Skin of body (tissue), 3 donors: ENCODE measurements at places on chromosomes 6 and 20. TPM values are rescaled to one million over a fixed set of nuclear protein-coding genes. Genes with fewer than 3 reads are reported as not detected.

OPRL1 gene
- total RNA-seq = 0.89 TPM

GABRR2 gene
- 0.79 TPM for total RNA-seq

ANKEF1 gene
- total RNA-seq = 1.3 TPM

GRCh38 chr20:10802236-10802635, 128.4 kb upstream of the JAG1 start:
- no peak for DNase-seq

- DNase-seq = no peak
Observed at GRCh38 chr6:115750946-115751345, 309.7 kb downstream of the FRK start.

DNA sequence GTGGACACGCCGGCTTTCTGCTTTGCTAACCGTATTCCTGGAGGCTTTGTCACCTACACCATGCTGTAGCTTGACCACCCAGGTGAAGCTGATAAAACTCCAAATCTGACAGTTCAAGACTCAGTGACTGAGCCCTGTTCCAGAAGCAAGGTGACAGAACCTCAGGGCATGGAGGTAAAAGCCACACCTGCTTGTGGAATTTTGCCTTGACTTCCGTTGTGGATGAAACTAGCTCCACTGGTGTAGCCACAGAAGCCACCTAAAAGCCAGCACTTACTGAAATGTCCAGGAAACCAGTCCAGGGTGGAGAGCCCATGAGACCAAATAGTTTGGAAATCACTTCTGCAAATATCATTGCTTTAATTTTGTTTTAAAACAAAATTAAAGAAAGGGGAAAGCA, 11.0 kb downstream of the CST8 start:
- DNase-seq = no peak

DNA sequence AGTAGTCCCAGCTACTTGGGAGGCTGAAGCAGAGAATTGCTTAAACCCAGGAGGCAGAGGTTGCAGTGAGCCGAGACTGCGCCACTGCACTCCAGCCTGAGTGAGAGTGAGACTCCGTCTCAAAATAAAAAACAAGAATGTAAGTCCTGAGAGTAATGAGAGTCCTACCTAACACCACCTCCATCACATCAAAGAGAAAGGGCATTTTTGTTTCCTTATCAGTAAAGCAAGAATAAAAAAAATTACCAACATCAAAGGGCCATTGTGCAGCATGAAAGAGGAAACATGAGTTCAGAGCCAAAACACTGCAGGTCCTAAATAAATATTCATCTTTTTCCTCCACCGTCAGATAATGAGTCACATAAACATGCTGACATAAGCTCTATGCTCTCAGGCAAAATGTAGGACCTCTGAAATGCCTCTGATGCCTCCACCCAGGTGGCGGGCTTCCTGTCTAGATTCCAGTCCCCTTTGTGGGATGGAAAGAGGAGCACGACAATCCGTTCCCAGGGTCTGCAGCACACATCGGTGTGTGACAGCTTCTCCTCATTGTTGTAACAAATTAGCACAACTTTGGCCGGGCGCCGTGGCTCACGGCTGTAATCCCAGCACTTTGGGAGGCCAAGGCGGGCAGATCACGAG, 7.2 kb downstream of the ATP9A start:
- no peak for DNase-seq

DNA sequence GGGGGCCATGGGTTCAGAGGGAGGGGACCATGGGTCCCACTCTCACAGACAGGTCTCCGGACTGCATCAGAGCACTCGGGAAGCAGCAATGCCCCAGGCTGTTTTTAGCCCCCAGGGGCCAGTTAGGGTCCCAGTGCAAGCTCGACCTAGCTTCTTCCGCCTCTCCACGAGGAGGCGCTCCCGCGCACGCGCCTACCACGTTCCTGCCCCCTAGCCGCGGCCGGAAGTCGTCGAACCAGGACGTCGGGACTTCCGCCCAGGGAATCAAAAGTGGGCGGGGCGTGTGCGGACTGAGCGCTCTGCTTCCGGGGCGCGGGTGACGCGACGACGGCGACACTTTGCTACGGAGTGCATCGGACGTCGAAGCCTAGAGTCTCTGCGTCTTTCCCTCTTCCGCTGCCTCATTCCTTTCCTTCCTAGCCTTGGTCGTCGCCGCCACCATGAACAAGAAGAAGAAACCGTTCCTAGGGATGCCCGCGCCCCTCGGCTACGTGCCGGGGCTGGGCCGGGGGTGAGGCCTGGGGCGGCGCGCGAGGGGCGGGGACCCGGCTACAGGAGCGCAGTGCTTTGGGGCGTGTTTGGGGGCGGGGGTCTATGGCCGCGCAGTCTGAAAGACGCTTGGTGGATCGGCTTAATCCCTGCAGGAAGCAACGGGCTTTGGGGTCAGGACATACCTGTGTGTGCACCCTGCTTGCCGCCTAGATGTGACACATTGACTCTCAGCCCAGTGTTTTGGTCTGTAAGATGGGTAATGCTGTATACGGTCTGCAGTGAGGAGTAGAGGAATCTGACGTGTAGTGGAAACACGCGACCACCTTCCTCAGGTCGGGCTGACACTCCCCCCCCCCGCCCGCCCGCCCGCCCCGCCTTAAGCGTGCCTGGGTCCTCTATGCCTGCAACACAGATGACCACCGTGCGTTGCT, at the start of gene PRPF6:
Gene PRPF6, plus strand, starts transcription at position 327 of the 923 bp plus-strand sequence. Its CDS starts 114 bp downstream, at position 441.
- peak; percentile 93 for DNase-seq

- no peak for DNase-seq
Observed at GRCh38 chr6:118591897-118592296, 43.8 kb downstream of the PLN start.

- peak; percentile 46 for DNase-seq
Observed at GRCh38 chr20:44651684-44652423, at the start of gene ADA. ADA (minus strand) TSS chr20:44651699; CDS start chr20:44651607, 92 bp downstream.

DNA sequence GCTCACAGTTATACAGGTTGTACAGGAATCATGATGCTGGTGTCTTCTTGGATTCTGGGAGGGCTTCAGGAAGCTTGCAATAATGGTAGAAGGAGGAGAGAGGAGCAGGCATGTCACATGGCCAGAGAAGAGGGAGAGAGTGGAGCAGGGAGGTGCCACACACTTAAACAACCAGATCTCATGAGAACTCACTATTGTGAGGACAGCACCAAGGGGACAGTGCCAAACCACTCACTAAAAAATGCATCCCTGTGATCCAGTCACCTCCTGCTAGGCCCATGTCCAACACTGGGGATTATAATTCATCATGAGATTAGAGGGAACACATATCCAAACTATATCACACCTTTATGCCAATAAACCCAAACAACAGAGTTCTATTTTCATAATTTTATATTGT, 67.2 kb downstream of the TRDN start:
- no peak for DNase-seq
